Calu3 (cell line): ENCODE measurements at places on chromosomes 3 and 15. TPM values are rescaled to one million over a fixed set of nuclear protein-coding genes. Genes with fewer than 3 reads are reported as not detected.

Gene BTBD1
- total RNA-seq = 73.2 and 77.3 TPM in 2 replicates

Gene COL6A5
- not detected in 2 replicates for total RNA-seq

Gene DUOXA1
- total RNA-seq = not detected in 2 replicates

Gene TMCO5A
- not detected in 2 replicates for total RNA-seq

Gene FRMD5
- 7.0 and 10.9 TPM in 2 replicates for total RNA-seq

Gene TMC3
- not detected in 2 replicates for total RNA-seq

Gene STAC
- total RNA-seq = 12.0 and 12.8 TPM in 2 replicates

Gene WDR49
- 1.4 and 2.2 TPM in 2 replicates for total RNA-seq

Gene CFAP161
- total RNA-seq = not detected in 2 replicates

- no peaks in the 10 kb centered on the region for H3K4me1 ChIP-seq
- H3K4me3 ChIP-seq = no peak overlapping the region
- H3K27ac ChIP-seq = no peak overlapping the region
- no peaks in the 10 kb centered on the region for H3K36me3 ChIP-seq
- DNase-seq = peak; percentile 27
Measured at GRCh38 chr3:87145553-87145952, 81.6 kb upstream of the CHMP2B start.

DNA sequence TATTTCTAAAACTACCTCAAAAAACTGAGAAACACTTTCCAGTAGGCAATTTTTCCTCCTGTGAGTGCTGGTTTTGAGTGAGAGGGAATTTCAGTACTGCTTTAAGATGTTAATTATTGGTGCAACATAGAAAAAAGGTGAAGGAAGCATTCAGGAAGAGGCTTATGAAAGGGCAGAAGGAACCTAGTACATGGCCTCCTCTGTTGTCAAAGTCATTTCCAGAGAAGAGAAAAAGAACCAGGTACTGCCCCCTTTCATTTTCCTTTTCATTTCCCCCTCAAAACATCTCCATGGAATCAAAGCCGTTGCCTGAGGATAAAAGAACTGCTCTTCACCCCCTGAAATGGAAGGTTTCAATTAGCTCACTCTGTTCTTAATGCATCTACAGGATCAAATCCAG is 19.8 kb downstream of the RARRES1 start:
- peaks cover 64% of the 10 kb centered on the region for H3K4me1 ChIP-seq
- no peaks in the 10 kb centered on the region for H3K27me3 ChIP-seq
- DNase-seq = no peak

GRCh38 chr3:126033051-126033745 is 50.7 kb downstream of the SLC41A3 start:
- no peak overlapping the region for H3K4me3 ChIP-seq
- no peak for DNase-seq
- H3K27ac ChIP-seq = no peak overlapping the region
- H3K27me3 ChIP-seq = no peaks in the 10 kb centered on the region

DNA sequence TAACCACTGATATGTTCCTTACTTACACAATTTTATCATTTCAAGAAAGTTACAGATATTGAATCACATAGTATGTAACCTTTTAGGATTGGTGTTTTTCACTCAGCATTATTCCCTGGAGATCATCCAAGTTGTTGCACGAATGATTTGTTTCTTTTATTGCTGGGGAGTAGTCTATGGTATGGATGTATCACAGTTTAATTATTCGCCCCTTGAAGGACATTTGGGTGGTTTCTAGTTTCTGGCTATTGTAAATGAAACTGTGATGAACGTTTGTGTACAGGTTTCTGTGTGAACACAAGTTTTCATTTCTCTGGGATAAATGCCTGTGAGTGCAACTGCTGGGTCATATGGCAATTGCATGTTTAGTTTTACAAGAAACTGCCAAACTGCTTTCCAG is 68.8 kb downstream of the NMNAT3 start:
- no peaks in the 10 kb centered on the region for H3K27me3 ChIP-seq
- H3K27ac ChIP-seq = no peak overlapping the region
- no peak overlapping the region for H3K4me3 ChIP-seq
- no peaks in the 10 kb centered on the region for H3K36me3 ChIP-seq
- DNase-seq = no peak

GRCh38 chr3:53182764-53183355 is 21.9 kb downstream of the PRKCD start:
- peaks cover 12% of the 10 kb centered on the region for H3K36me3 ChIP-seq
- no peak for DNase-seq
- H3K4me3 ChIP-seq = no peak overlapping the region

DNA sequence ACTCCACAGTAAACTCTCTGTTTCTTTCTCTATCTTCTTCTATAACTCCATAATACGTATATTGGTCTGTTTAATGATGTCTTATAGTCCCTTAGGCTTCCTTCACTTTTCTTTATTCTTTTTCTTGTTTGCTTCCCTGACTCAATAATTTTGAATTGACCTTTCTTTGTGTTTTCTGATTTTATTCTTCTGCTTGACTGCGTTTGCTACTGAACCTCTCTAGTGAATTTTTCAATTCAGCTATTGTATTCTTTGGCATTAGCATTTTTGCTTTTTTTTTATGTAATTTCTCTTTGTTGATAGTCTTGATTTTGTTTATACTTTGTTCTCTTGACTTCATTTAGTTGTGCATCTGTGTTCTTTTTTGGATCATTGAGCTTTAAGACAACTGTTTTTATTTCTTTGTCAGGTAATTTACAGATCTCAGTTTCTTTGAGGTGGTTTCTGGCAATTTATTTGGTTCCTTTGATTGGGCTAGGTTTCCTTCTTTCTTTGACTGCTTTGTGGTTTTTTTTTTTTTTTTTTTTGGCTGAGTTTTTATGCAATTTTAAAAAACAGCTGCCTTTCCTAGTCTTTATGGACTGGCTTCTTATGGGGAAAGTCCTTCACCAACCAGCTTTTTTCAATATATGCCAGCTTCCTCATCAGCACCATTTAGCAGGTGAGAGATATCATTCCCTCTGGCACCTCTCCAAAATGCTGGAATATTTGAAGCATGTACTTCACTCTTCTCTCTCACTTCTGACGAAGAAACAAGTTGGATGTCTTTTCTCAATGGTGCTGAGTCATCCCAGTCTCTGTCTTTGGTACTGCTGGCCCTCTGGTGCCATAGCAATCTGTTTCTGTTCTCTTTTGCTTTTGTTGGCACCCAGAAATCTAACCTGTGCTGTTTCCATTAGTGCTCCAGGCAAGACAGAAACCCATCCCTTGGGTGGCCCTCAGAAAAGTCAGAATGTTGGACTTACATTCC is 17.6 kb downstream of the RSRC1 start:
- peak overlapping the region; percentile 61 for H3K27ac ChIP-seq
- H3K27me3 ChIP-seq = no peaks in the 10 kb centered on the region
- no peak overlapping the region for H3K4me3 ChIP-seq
- peaks cover 15% of the 10 kb centered on the region for H3K4me1 ChIP-seq
- no peak for DNase-seq
- H3K36me3 ChIP-seq = peaks cover 27% of the 10 kb centered on the region

- no peak overlapping the region for H3K4me3 ChIP-seq
- H3K27ac ChIP-seq = no peak overlapping the region
- no peaks in the 10 kb centered on the region for H3K36me3 ChIP-seq
- H3K4me1 ChIP-seq = no peaks in the 10 kb centered on the region
- no peaks in the 10 kb centered on the region for H3K27me3 ChIP-seq
Measured at GRCh38 chr3:157046520-157046919, 113.4 kb downstream of the CCNL1 start.

GRCh38 chr15:66753687-66754377 is 51.8 kb downstream of the SMAD6 start:
- H3K36me3 ChIP-seq = peaks cover 63% of the 10 kb centered on the region
- peak overlapping the region; percentile 67 for H3K27ac ChIP-seq
- peaks cover 64% of the 10 kb centered on the region for H3K4me1 ChIP-seq

- H3K36me3 ChIP-seq = no peaks in the 10 kb centered on the region
- DNase-seq = no peak
- H3K4me1 ChIP-seq = no peaks in the 10 kb centered on the region
- H3K4me3 ChIP-seq = no peak overlapping the region
- peaks cover 49% of the 10 kb centered on the region for H3K27me3 ChIP-seq
- H3K27ac ChIP-seq = no peak overlapping the region
Measured at GRCh38 chr15:83904107-83905040, 250.5 kb downstream of the ADAMTSL3 start.

DNA sequence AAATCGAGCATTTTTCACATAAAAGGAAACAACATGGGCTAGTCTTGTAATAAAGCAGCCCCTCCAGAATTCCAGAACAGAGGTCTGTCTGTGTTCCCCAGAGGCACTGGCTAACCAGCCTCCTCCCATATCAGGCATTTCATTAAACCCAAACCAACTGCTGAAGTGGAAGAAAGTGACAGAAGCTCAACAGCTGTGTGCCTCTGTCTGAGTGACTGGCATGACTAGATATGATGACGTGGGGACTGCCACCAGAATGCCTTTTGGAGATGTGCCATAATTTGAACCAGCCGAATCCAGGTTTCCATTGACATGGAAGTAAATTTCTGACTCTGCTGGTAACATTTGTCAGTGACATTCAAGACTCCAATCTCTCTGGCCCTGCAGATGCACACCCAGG is 8.7 kb downstream of the LIMD1 start:
- peaks cover 13% of the 10 kb centered on the region for H3K36me3 ChIP-seq
- H3K4me3 ChIP-seq = no peak overlapping the region
- no peaks in the 10 kb centered on the region for H3K27me3 ChIP-seq
- no peak overlapping the region for H3K27ac ChIP-seq
- DNase-seq = no peak

DNA sequence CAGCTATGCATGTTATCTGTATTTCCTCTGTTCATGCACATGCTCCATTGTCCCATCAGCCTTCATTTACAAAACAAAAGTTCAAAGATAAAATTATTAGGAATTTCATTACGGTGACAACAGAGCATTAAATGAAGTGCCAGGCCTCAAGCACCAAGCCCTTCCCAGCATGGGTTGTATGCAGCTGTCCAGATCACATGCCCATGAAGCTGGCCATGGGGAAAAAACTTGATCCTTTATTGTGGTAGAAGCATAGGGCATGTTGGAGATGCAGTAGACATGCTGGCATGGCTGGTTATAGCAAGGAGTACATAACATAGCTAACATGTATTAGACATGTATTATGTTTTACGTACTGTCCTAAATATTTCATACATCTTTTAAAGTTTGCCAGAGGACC is 4.1 kb upstream of the THRB start:
- peaks cover 25% of the 10 kb centered on the region for H3K4me1 ChIP-seq
- no peaks in the 10 kb centered on the region for H3K27me3 ChIP-seq
- no peak for DNase-seq
- H3K4me3 ChIP-seq = no peak overlapping the region
- H3K27ac ChIP-seq = no peak overlapping the region

GRCh38 chr3:156206157-156206556 is 85.8 kb downstream of the KCNAB1 start:
- H3K4me3 ChIP-seq = no peak overlapping the region
- no peaks in the 10 kb centered on the region for H3K36me3 ChIP-seq
- H3K4me1 ChIP-seq = no peaks in the 10 kb centered on the region
- no peak overlapping the region for H3K27ac ChIP-seq
- DNase-seq = no peak

- no peak overlapping the region for H3K4me3 ChIP-seq
- H3K27me3 ChIP-seq = no peaks in the 10 kb centered on the region
- no peak for DNase-seq
- H3K27ac ChIP-seq = no peak overlapping the region
- peaks cover 6% of the 10 kb centered on the region for H3K4me1 ChIP-seq
- H3K36me3 ChIP-seq = no peaks in the 10 kb centered on the region
Measured at GRCh38 chr15:62296756-62297507, 131.8 kb upstream of the C2CD4B start.

- no peaks in the 10 kb centered on the region for H3K36me3 ChIP-seq
- no peak overlapping the region for H3K4me3 ChIP-seq
- no peaks in the 10 kb centered on the region for H3K4me1 ChIP-seq
- no peak for DNase-seq
- H3K27me3 ChIP-seq = no peaks in the 10 kb centered on the region
Measured at GRCh38 chr15:29031502-29032228, 145.9 kb downstream of the APBA2 start.

DNA sequence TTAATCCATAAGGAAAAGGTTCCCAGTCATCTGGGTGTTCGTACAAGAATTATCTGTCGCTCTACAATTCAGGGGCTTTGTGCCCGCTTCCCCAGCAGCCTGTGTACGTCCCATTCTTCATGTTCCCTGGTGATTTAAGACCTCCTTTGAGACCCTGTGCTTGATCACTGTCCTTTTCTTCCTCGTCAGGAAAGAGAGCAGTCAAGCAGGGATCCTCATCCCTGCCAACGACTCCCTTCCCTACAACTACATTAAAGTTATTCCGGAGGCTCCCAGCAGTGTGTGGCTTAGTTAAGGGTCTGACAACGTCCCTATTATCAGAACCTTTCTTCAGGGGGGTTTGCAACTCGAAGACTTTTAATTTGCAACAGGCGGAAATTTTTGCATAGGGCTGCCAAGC is 175.7 kb downstream of the FOXP1 start:
- H3K4me3 ChIP-seq = no peak overlapping the region
- no peaks in the 10 kb centered on the region for H3K4me1 ChIP-seq
- H3K27ac ChIP-seq = no peak overlapping the region
- no peaks in the 10 kb centered on the region for H3K36me3 ChIP-seq

DNA sequence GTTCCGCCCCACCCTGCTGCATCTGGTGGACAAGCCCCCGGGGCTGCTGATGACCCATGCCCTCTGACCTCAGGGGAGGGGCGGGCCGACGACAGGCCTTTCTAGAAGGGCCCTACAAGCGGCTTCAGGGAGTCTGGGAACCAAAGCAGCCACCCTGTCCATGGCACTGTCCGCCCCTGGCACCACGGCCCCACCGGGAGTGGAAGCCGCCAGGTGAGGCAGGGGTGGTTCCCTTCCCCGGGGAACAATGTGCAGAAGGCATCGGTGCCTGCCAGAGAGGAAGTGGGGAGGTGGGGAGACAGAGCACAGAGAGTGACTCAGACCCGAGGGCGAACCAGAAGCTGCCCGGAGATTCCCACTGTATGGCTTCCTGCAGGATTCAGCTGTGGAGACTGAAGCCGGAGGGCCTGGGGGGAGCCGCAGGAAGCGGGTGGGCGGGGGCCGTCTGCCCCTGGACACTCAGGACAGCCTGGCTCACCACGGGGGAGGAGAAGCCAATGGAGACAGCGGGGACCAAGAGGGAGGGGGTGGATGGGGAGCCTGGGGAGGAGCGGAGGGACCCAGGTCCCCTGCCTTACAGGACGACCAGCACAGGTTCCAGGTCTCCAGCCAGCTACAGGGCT is 134.0 kb downstream of the TPRA1 start:
- H3K36me3 ChIP-seq = no peaks in the 10 kb centered on the region
- DNase-seq = peak; percentile 74
- peaks cover 21% of the 10 kb centered on the region for H3K4me1 ChIP-seq
- no peak overlapping the region for H3K27ac ChIP-seq
- H3K27me3 ChIP-seq = peaks cover 88% of the 10 kb centered on the region

DNA sequence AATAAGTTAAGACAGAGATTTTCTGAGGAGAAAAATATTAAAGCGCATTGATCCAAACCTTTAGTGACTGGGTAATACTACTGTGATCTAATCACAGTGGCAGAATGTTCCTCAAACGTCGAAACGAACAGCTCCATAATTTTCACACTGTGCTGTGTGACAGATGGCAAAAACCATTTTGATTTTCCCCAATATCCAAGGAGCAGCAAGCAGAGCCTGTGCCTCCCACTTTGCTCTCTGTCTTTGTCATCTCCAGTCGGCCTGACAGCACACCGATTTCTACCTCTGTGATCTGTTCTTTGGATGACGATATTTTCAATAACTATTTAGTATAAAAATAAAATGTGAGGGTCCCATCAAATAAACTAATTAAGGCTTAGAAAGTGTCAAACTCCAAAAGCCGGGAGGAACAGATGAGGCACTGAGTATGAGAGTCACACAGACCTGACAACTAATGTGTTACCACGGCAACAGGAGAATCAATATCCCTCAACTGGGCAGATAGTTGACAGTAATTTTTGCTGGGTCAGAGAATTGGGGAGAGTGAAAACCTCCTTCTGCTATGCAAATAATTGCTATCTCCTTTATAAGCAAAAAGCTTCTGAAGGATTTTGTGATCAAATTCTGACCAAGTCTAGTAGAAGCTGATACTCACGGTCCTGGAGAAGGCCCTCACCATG is 489.1 kb upstream of the CFAP20DC start:
- no peak overlapping the region for H3K4me3 ChIP-seq
- H3K36me3 ChIP-seq = no peaks in the 10 kb centered on the region
- H3K27me3 ChIP-seq = no peaks in the 10 kb centered on the region
- no peak overlapping the region for H3K27ac ChIP-seq
- H3K4me1 ChIP-seq = no peaks in the 10 kb centered on the region
